ENCODE measurements at places on chromosomes 7 and 10.

GRCh38 chr7:117659531-117660011 is 179.7 kb downstream of the CFTR start:
- DNase-seq: no peak

DNA sequence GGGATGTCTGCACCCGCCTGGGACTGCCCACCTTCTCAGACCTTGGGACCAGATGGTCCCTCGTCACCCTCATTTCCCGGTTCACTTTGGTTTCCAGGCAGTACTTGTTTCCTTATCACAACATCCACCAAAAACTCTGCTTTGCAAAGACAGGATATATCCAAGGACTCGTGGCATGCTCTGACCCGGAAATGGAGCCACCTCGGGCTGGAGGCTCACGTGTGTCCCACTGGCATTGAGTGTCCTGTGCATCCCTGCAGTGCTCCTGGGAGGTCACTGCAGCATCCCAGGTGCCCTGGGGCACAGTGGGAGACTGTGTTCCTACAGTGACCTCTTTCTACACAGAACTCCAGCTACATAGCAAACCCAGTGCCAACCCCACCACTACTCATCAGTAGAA is 611.9 kb upstream of the FOXK1 start:
- no peak for DNase-seq

- DNase-seq: no peak
Observed at GRCh38 chr7:127486654-127487053, 94.1 kb upstream of the ZNF800 start.

DNA sequence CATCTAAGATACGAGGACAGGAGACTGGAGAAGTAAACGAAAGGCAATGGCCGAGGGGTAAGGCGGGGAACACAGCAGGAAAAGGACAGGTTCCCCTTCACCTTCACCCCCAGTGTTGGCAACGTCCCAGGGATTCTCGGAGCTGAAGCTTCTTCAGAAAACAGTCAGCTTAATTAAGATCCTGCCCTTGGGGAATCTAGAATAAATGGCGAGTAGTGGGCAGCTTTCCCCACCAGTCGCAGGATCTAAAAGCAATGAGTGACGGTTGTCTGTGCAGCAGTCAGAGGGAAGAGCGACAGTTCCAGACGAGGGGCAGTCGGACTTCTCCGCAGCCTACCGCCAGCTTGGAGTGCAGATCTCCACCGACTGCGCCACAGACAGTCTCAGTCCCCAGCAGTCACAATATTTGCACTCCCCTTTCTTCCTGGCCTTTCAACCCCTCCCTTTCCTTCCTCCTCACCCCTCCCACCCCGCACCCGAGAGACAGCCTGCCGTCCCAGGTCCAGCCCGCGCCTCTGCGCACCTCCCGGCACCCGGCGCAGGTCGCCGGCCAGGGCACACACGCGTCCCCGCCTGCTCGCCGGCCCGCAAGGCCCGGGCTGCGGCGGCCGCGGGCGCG is 10.9 kb upstream of the SP8 start:
- no peak for DNase-seq

- DNase-seq: no peak
Observed at GRCh38 chr7:22860784-22861482, 38.3 kb upstream of the TOMM7 start.

GRCh38 chr10:48447356-48448215 is 141.1 kb downstream of the MAPK8 start:
- no peak for DNase-seq

DNA sequence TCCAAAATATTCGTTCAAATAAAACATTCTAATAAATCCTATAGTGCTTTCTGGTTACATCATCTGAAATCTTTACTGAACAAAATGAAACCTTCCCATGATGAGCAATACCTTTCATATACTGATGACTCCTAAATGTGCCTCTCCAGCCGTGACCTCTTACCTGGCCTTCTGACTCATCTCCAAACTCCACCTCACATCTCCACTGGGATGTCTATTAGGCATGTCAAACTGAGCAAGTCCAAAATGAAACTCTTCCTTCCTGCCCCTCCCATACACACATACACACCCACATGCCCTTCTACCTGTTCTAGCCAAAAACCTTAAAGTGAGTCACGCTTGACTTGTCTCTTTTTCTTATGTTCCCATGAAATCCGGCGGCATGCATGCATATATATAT is 22.9 kb downstream of the GSAP start:
- DNase-seq: no peak

DNA sequence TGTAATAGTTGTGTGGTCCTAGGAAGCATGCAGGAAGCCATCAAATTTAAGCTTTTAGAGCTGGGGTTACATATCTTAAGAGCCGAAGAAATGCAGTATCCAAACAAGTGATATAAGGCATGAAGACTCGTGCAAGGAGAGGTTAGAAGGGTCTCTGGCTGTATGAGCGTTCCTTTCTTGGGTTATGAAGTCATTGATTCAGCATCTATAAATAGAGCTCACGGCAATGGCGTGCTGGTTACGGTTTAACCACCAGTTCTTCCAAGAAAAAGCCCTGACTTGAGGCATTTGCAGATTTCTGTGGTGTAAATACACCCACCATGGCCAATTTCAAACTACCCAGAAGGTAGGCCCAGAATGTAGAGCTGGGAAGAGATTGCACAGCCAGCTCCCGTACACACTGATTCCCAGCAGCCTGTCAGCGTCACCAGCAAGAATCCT is 72.0 kb upstream of the KAT6B start:
- DNase-seq: no peak

DNA sequence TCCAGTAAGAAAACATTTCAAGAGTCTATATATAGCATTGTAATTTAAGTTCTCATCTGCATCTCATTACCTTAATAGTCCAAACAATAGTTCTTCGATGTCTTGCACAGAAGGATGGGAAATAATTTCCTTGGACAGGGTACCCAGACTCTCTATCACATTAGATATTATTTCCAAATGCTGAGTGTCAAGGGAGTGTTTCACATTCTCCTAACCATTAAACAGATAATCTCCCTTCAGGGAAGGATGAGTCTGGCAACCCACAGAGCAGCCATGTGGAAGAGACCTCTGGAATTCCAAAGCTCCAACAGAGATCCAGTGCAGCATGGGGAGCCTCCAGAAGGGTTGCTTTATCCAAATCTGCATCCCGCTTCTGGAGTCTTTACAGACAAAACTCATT is 89.6 kb downstream of the FZD1 start:
- no peak for DNase-seq

GRCh38 chr7:130648580-130648979 is 20.0 kb downstream of the COPG2 start:
- DNase-seq: no peak

DNA sequence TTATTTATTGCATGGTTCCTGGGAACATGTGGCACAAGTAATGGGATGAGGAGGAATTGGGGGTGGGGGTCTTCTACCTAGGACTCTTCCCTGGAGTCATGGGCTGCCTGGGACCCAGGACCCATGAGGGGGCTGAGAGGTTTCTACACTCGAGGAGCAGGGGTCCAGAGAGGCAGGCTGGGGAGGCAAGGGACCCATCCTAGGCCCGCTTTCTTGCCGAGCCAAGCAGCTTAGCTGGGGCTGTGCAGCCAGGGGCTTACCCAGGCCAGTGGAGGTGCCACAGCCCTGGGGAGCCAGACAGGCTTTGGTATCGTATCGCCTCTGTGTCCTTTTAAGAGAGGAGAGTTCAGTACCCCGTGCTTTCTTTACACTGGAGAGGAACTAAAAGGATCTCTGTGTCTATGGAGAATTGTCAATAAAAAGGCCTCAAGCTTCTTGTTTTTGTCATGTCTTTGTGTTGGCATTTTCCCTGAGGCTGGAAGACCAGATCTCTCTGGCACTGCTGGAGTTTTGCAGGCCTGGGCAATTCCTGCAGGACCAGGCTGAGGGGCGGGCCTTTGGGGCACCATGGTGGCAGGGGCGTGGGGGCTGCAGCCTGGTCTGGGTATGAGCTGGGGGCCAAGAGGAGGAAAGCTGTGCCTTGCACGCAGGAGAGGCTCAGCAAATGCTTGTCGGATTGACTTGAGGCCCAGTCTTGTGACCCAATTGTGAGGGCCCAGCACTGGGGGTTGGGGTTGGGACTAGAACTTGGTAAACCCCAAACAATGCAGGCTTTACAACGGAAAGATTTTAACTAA is 11.1 kb downstream of the SFRP5 start:
- no peak for DNase-seq

DNA sequence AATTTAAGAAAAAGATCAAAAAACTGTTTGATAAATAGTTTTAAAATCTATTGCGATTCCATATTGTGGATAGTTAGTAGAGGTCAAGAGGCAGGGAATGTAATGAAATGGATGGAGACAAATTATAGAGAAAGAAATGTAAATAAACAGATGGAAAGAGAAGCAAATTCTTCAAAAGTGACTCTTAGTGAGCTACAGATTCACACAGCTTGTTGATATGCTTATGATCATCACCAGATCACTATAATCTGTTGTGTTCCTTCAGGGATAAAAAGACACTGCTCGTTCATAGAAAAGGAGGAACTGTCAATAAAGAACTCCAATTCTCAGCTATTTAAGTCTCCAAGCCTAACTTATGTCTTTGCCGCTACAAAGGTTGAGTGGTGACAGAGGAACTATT is 251.4 kb upstream of the SEMA3C start:
- no peak for DNase-seq

DNA sequence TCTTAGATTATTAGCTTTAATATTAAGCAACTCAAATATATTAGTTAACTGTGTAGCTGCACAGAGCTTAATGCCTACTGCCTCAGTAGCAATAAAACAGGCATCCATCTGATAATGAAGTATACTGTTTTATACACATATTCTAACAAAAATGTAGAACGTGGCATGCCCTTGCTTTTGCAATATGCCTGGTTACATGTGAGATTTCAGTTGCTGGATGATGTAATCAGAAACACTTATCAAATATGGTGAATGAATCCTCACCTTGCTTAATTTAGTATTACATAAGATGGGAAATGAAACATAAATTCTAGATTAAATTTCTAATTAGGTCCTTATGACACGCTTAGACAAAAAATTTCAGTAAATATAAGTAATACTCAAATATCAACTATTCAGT is 8.0 kb downstream of the DNAJC1 start:
- no peak for DNase-seq

DNA sequence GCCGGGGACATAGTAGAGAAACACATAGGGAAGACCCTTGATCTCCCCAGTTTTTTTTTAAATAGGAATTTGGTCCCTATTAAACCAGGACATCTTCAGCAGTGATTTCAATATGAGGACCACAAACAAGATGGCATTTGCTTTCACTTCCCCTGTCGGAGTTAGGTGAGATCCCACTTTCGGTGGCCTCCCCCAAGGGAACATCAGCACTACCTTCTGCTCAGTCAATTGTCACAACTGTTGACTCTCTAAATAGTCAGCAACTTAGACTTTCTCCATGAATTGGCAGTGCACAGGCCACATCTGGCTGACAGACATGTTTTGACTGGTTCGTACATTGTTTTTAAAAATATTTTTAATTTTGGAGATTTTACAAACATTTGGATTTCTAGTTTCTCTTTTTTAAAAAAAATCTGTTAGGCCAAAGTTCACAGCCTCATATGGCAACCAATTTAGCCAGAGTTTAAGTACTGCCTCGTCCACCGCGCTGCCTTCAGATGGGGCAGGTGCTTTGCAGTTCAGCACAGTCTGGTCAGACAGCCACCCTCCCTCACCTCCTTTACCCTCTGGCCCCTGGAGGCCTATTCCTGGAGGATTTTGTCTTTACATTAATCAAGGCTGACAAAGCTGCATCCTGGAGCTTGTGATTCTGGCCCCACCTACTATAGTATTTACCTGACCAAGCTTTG is 139.2 kb upstream of the PRR15 start:
- DNase-seq: no peak

DNA sequence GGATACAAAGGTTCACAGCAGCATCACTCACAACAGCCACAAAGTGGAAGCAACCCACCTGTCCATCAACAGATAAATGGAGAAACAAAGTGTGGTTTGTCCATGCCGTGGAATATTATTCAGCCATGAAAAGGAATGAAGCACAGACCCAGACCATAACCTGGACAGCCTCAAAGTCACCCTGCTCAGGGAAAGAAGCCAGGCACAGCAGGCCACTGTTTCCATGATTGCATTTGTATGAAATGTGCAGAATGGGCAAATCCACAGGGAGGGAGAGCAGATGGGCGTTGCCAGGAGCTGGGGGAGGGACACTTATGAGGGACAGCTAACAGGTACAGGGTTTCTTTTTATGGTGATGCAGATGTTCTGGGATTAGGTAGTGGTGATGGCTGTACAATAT is 30.3 kb downstream of the FOXL3 start:
- DNase-seq: no peak

DNA sequence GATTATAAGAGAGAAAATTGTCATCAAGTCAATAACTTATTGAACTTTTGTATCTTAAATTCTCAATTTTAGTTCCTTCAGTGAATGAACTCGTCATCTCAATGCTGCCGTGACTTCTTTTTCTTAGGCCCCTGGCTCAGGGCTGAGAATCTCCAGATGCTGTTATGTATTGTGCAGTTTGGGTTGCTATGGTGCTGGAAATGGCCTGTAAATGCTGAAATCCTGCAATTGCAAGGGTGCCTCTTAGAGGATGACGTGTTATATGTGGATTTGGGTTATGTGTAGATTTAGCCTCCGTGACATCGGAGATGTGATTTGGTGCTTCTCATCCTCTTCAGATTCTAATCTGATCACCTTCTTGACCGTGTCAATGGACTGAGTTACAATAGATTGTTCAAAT is 55.7 kb upstream of the ZRANB1 start:
- DNase-seq: no peak

- DNase-seq: no peak
Observed at GRCh38 chr7:158035343-158035742, 552.3 kb downstream of the PTPRN2 start.

GRCh38 chr10:20870834-20871233 is 26.3 kb downstream of the NEBL start:
- no peak for DNase-seq

- DNase-seq: no peak
Observed at GRCh38 chr7:77753173-77753572, 45.1 kb downstream of the TMEM60 start.

DNA sequence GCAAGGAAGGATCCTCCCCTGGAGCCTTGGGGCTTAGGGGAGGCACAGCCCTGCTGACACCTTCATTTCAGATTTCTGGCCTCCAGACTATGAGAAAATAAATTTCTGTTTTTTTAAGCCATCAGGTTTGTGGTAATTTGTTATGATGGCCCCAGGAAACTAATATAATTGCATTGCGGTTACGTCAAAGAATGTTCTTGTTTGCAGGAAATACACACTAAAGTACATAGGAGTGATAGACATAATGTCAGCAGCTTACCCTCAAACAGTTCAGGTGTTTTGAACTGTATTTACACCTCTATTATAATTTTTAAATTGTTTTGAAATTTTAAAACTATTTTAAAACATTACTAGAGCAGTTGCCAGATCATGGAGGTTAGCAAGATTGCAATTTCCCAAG is 12.6 kb upstream of the FHIP2A start:
- no peak for DNase-seq

Measured in stimulated activated CD8-positive, alpha-beta memory T cell treated with anti-CD3 and anti-CD28 coated beads, Interleukin-7, amount 100 ng/mL, for 1 hour (primary cell).